CD4-positive, alpha-beta T cell treated with Interleukin-1 beta for 1 hour (primary cell): ENCODE measurements at places on chromosomes 4 and X.

GRCh38 chr4:100450449-100450848 lies 67.4 kb downstream of the EMCN start:
- DNase-seq = no peak

GRCh38 chr4:40246011-40246900 lies 49.4 kb downstream of the RHOH start:
- DNase-seq = no peak

GRCh38 chrX:10102046-10102704 lies 54.6 kb upstream of the CLCN4 start:
- DNase-seq = no peak

DNA sequence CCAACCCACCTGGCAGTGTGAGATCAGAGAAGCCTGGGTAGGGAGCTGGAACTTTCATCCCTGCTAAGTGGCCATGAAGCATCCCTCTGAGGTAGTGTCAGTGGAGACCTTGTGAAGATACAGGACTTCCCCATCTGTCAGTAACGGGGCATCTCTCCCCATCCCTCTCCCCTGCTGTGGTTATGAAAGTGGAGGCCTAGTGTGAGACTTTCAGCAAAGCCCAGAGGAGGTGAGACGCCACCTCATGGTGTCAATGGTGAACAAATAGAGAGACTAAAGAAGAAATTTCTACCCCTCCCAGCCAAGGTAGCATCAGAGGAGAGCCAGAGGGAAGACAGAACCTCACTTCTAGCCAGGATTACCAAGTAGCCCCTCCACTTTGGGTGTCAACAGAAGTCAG lies 150.2 kb downstream of the VEGFC start:
- DNase-seq = no peak

GRCh38 chr4:48047421-48047844 lies 30.9 kb downstream of the NIPAL1 start:
- peak; percentile 60 for DNase-seq

DNA sequence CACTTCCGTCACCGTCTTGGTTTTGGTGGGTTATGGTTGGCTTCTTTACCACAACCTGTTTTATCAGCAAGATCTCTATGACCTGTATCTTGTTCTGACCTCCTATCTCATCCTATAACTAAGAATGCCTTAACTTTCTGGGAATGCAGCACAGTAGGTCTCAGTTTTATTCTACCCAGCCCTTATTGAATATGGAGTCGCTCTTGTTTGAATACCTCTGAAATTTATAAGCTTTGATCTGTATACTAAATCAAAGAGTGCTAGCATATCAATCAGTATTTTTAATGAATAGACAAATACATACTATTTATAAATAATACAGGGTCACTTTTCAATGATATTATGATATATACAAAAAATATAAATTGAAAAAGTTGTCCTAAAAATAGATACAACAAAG lies 690.0 kb downstream of the TRAM1L1 start:
- no peak for DNase-seq

DNA sequence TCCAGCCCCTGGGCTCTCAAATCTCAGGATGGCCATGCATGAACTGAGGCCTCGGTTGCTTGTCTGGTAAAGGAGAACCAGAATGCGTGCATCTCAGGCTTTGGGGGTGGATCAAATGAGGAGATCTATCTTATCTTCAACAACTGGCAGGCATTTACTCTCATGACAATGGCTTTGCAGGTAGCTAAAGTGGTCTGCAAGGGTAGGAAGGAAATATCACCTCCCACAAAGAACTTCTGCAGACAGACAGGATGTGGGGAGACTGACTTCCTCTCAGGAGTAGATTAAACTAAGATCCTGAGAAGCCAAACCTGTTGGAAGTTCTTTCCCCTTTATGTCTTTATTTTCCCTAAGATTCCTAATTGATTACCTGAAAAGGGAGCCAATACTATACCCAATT lies 7.8 kb downstream of the LDB2 start:
- no peak for DNase-seq

- no peak for DNase-seq
Measured at GRCh38 chr4:41430792-41431191, 107.2 kb upstream of the LIMCH1 start.

GRCh38 chrX:47218920-47219815 lies 687 bp downstream of the CDK16 start:
- peak; percentile 65 for DNase-seq

- no peak for DNase-seq
Measured at GRCh38 chr4:73852771-73853170, 325 bp upstream of the PF4V1 start.

DNA sequence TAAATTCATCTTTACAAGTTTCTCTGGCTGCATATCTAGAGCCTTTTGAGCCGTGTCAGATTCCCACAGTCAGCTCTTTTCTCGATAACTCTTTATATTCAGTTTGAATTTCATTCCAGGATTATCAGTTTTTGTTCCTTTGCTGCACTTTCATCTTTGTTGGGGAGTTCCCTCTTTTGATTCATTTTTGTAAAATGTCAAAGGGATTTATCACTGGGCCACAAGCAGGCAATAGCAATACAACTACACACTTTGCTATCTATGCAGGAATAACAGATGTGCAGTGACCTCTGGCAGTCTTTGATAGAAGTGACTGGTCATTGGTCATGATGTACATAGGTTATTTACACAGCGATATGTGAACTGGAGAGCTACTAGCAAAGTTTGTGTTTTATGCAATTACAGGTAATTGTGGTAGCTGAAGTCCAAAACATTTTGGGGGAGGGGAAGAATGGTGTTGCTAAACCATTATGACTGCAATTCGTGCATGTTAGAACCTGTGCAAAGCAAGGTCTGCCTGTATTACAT lies 43.8 kb downstream of the HPGDS start:
- DNase-seq = no peak

DNA sequence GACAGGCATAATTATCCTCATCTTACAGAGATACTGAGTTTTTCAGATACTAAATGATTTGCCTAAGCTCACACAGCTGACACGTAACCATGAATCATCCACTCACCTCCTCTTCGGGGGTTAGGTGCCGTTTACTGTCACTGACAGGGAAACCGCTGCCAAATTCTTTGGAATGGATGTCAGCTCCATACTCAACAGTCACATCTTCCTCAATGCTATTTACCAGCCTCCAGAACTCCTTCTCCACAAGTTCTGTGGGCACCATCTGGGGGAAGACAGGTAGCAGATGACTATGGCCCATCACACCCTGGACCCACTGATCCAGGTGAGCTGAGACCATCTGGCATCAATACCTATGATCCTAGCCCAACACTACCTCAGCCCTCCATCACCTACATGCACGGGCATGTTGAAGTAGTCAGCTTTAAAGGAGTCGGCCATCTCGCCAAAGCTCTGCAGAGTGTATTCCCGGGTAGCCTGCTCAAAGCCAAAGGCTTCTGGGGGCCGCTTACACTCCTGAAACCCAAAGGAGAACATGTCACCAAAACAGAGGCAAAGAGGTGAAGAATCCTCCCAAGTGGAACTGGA lies 13.5 kb downstream of the KDM5C start:
- no peak for DNase-seq

DNA sequence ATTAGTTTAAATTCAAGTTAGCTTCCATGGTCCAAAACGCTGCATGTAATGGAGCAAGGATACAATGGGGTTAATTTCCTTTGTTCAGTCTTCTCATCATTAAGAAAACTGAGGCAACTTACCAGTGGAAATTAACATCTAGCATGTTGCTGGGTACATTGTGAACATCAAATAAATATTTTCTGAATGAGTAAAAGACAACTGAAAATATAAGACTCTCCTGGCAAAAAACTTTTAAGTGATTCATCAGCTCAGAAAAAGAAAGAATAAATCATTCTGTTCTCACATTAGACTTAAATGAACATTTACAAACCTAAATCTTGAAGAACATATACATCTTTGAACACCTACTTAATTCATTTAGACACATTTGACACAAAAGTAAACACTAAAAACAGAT lies 138.4 kb upstream of the ETNPPL start:
- DNase-seq = no peak

GRCh38 chr4:142316913-142317312 lies 529.2 kb downstream of the INPP4B start:
- DNase-seq = no peak

DNA sequence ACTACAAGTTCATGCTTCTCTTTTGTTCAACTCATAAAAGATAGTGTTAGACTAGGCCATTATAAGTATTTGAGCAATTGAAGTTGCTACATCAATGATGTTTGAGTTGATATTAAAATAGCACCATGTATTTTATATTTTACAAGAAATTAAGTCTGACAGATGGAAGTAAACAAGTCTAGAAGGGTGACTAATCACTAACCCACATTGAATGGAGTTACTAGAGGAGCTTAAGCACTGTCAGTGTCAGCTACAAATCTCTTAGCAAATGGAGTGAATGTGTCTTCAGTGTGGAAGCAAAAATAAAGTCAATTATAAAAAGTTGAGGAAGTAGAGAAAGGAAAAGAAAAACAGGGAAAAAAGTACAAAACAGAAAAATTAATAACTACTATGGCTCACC lies 592.5 kb downstream of the PCDH18 start:
- DNase-seq = no peak

GRCh38 chrX:53188763-53189162 lies 36.2 kb downstream of the KDM5C start:
- DNase-seq = no peak

- no peak for DNase-seq
Measured at GRCh38 chrX:39541881-39542280, 555.9 kb downstream of the BCOR start.

GRCh38 chr4:20299515-20299914 lies 47.8 kb downstream of the SLIT2 start:
- no peak for DNase-seq

- no peak for DNase-seq
Measured at GRCh38 chr4:786861-787300, 39.0 kb downstream of the CPLX1 start.

DNA sequence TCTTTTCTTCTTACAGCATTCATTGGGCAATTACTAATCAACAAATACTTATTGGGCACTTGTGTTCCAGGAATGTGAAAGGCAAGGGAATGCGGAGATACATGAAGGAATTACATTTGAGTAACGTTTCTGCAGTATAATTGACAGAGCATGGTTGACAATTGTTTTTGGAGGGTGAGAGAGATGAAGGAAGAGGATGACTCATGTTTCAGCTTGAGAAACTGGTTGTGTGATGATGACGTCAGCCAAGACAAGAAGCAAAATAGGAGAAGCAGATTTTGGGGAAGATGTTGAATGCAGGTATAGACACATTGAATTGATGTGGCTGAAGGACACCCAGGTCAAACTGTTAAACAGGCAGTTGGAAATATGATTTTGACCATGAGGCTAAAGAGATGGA lies 8.0 kb upstream of the CPEB2 start:
- DNase-seq = no peak

DNA sequence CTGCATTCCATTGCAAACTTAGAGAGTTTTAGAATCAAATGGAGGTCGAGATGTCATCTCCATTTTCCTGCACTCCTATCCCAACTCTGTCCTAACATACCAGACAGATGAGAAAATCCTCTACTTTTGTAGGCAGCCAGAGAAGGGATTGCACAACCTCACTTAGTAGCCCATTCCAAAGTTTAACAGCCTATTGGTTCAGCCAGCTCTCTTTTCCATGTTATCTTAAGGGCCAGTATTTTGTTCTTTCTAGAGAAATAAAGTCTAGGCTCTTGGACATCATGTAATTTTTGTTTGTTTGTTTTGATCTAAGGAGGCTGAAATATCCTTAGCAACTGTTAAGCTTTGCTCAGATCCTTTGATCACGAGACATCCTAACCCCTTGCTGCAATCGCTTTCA lies 173.0 kb downstream of the COX18 start:
- no peak for DNase-seq

DNA sequence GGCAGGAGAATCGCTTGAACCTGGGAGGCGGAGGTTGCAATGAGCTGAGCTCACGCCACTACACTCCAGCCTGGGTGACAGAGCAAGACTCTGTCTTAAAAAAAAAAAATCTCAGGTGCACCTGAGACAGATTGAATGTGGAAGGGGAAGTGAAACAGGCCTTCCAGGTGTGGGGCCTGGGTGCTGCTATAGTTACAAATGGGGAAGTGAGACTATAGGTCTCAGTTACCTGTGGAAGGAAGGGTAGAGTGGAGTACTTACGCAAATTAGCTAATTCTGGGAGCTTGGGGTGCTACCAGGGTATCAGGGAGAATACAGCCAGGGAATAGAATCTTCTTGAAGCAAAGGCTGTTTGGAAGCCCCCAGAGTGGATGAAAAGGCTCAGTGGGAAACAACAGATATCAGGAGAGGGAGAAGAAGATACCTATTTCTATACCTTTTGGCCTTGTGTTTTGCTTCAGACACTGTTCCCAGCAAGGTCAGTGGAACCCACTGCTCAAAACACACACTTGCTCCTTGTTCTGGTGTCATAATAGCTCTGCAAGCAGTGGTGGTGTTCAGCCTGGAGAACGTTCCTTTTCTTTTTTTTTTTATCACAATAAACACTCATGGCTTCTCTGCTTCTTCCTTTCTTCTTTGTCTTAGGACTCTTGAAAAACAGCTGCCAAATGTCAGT lies 7.0 kb downstream of the CD38 start:
- peak; percentile 62 for DNase-seq
